ENCODE measurements at places on chromosomes 3 and 15. TPM values are rescaled to one million over a fixed set of nuclear protein-coding genes. Genes with fewer than 3 reads are reported as not detected.

DNA sequence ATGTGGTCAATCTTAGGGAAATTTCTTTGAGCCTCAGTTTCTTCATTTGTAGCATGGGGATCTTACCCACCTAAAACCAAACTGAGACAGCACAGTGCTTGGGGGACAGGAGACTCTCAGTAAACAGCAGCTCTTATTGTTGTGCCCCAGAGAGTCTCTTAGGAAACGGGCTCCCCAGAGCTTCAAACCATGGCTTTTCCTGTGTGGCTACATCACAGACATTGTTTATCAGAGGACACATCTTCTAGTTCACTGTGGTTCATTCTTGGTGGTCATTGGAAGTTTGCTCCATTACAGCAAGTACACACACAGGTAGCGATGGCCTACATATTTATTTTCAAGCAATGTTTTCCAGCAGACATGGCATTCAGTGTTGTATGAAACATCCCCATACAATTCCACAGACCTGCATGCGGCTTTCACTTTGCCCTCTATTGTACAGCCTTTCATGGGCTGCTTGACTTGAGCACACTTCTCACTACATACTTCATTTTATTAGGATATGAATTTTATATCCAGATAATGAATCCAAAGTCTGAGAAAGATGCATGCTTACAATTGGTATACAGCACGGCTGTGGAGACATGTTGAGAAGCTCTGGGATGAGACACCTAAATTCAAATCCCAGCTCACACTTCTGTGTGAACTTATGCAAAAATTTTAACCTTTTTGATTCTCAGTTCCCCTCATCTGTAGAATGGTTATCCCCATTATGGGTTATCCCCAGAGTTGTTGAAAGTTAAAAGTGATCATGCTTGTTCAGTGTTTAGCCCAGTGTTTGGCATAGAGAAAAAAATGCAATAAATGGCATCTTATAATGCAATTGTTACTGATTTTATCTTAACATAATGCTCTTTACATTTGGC lies 84.8 kb upstream of the ICE2 start:
- DNase-seq: no peak

DNA sequence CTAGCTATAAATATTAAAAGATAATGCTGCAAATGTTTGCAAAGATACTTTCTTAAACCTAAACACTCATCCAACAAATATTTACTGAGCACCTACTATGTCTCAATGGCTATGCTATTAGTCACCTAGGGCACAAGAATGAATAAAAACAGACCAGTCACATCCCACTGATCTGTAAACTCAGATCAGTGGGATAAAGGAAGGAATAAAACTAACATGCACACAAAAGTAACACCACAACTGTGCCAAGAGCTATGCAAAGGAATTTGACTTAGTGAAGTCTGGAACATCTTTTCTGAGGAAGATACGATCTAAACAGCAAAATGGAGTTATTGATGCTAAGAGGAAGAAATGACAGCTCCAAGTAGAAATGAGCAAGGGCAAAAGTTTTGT lies 56.6 kb downstream of the CBLB start:
- no peak for DNase-seq

- DNase-seq: no peak
Observed at GRCh38 chr3:33581666-33582065, 136.4 kb downstream of the CLASP2 start.

Gene GP5
- total RNA-seq: 0.21 TPM

- DNase-seq: no peak
Observed at GRCh38 chr3:129593595-129594339, 12.7 kb downstream of the PLXND1 start.

DNA sequence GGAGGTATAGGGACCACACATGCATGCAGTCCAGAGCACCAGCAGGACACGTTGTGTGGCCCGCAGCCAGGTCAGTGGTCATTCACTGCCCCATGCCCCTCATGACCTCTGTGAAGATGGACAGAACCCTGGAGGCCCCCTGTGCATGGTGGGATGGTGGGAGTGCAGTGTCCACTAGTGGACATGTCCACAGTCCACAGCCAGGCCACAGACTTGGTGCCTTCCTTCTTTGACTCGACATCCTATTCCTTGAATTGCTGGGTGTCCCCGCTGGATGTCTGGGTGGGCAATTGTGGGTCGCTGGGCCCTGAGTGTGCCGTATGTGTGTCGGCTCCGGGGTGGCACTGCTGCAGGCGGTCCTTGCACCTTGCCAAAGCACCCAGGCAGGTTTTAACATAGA lies 35.7 kb downstream of the KLF15 start:
- DNase-seq: no peak

Gene HMG20A
- total RNA-seq: 61.7 TPM

Data from Calu3 (cell line).